ENCODE measurements at places on chromosomes 6 and 20.

GRCh38 chr6:114714836-114715507 is 372.1 kb upstream of the HS3ST5 start:
- DNase-seq: no peak

- DNase-seq: no peak
Observed at GRCh38 chr6:154276810-154277628, 79.6 kb downstream of the IPCEF1 start.

DNA sequence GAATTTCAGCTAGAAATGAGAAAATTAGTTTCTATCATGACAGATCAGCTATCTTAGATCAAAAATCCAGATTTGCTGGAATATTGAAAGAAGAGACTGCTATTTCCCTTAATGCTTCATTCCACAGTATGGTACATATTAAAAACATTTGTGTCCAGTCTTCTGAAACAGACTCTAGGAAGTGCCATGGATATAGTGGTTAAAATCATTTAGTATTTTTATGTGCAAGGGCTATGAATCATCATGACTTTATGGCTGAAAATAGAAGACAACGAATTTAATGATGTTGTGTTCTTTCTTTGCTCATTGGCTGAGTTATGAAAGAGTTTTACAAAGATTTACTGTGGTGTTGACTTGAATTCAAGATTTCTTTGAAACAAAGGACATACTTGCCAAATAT is 146.6 kb downstream of the ANKRD60 start:
- DNase-seq: no peak

DNA sequence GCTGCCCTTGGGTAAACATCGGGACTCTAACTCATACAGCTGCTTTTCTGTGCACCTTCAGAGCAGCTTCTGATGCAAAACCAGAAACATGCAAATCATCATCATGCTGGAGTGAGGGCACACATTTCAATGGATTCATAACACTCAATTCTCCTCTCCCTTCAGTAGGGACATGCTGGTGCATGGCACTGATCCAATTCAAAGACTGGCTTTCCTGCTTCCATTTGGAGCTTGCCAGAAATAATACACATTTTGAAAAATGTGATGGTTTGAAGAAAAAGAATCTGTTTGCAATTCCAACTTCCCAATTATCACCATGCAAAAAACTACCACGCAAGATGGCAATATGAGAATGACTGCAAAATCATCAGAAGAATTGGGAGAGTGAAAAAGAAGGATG is 65.2 kb upstream of the PDE10A start:
- no peak for DNase-seq

DNA sequence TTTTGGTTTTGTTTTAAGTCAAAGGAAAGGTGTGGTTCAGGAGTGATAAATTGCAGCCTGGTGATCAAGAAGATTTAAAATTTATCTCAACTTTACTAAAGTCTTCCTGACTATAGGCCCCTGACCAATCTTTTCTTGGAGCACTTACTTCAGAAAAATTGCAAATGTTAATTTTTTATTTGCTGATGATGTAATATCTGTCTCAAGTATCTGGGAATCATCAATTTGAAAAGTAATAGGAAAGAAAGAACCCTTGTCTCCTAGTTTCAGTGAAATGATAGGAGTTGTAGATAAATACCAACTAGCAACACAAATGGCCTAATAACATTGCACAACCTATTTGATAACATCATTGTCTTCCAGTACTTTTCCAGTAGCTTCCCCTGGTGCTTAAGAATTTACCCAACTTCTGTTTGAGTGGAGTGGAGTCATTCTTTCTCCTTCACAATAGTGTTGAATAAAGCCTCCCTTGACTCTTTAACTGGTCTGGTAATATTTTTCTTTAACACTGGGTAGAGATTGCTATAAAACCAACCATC is 648.3 kb upstream of the ADGRB3 start:
- DNase-seq: no peak

DNA sequence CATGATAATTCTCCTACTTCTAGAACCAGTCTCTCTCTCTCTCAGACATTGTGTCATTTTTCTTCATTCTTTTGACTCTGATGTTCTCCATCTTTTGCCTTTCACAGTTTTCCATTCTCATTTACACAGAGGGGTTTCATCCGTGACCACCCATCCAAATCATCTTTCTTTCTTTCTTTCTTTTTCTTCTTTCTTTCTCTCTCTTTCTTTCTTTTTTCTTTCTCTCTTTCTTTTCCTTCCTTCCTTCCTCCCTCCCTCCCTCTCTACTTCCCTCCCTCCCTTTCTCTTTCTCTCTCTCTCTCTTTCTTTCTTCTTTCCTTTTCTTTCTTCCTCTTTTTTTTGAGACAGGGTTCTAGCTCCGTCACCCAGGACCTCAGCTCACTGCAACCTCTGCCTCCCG is 19.9 kb upstream of the SASH1 start:
- no peak for DNase-seq

DNA sequence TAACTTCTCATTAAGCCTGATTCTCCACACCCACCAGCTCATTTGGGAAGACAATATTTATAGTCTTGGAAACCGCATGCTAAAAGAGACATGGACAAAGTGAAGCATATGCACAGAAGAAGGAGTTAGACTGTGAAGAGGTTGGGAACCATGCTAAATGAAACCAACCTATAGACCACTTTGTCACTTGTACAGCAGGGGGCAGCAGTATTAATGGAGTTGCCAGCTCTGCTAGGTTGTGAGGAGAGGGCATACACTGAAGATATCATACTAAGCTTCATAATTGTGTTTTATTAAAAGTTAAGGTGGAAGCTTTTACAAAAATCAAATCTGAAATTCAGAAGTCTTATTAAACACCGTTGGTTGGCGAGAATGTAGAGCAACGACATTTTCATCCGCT is 38.3 kb upstream of the HMGCLL1 start:
- no peak for DNase-seq

DNA sequence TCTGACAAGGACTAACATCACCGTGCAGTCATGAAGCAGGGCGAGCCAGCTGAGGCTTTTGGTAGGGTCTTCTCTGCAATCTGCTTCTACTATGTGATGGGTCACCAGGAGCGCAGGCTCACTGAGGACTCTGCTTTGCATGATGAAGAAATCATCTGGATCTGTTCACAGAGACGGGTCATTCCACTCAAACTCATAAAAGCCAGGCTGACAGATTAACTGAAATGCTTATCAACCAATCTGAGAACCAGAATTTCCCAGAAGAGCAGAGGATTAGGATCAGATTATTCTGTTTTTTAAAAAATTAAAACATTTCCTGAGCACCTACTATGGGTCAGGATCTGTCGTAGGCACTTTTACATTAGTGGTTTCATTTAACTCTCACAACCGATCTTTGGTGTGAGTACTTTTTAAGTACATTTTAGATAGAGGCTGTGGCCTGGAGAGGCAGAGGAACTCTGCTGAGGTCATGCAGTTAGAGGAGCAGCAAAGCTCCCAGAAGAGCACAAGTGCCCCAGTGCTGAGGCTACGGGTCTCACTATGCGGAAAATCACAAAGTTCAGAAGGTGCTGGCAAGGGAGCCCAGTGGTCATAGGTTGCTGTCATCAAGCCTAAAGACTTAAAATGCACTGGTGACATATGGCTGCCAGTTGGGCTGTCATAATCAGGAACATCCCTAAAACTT is 109.1 kb downstream of the BACH2 start:
- DNase-seq: no peak

- DNase-seq: peak; percentile 82
Observed at GRCh38 chr6:27873021-27873940, 38.9 kb downstream of the OR2B2 start.

DNA sequence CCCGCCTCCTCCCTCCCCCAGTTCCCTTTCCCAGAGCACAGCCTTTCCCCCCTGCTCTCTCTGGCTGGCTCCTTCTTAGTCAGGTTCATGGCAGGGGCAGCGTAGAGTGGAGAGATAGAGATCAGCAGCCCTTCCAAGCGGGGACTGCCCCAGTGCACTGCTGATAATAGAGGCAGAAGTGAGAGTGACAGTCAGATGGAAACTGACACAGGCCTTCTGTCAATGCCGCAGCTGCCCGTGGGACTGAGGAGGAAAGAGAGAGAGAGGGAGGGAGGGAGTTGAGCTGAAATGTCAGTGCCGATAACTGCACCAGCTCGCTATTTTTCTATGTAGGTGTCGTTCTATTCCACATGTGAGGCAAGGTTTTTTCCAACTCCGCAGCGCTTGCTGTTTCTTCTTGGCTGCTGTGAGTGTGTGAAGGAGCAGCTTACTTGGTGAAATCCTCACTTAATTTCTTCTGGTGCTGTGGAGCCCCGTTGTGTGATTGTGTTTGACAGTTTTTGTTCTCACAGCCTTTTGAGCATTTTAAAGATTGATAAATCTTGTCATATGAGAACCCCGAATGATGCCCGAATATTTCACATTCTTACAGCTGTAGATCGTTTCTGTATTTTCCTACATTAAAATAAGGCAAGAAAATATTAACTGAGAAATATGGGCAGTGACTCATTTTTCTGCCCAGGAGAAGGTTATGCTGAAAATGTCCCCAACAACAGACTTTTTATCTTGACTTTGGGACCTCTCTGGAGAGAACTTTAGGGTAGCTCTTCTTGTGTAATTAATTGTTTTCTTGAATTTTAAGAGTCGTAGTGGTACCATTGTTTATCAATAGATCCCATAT is 386.4 kb upstream of the MMS22L start:
- no peak for DNase-seq

- DNase-seq: no peak
Observed at GRCh38 chr6:167707686-167708500, 118.8 kb upstream of the AFDN start.

GRCh38 chr6:33834401-33835392 is 30.9 kb upstream of the MLN start:
- DNase-seq: no peak

DNA sequence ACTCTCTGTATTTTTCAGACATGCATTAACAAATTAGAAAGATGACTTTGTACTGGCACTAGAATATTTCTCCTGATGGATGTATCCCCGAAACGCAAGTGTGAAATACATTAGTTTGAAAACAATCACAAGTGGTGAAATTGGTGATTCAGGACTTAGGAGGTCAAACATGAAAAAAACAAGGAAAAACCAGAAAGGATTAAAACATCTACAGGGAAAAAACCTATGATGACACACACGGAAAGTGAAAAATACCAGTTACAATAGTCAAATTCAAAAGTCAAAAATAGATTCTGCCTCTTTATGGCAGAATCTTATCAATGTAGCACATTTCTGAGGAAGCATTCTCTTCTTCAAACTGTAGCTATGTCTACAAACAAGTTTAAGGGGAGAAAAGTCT is 129.0 kb upstream of the SGK1 start:
- no peak for DNase-seq

DNA sequence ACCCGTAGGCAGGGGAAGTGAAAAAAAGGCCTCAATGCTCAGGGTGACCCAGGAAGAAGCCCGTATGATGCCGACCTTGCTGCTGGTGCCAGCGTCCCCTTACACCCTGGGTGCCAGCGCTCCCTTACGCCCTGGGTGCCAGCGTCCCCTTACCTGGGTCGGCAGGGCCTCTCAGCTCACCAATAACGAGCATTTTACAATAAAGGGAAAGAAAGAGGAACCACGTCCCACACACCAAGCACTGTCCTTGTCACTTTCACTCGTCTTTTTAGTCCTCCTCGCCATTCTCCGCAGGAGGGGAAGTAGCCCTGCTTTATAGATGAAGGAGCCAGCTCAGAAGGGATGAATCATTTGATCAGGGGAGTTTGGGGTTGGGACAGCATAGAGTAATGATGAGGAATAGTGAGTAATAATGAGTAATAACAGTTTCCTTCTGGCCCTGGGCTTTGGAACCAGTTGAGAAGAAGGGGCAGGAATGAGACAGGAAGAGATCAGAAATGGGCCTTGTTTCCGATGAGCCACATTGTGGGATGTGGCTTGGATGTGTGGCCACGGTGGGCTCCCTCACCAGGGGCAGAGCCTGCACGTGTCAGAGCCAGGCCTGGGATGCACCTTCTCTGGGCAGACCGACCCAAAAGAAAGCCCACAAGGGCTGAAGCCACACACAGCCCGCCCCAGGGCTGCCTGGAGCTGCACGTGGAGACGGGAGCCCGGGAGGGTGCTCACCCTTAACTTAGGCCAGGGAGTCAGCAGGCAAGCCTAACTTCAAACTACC is 75.7 kb downstream of the SYNJ2 start:
- DNase-seq: no peak

DNA sequence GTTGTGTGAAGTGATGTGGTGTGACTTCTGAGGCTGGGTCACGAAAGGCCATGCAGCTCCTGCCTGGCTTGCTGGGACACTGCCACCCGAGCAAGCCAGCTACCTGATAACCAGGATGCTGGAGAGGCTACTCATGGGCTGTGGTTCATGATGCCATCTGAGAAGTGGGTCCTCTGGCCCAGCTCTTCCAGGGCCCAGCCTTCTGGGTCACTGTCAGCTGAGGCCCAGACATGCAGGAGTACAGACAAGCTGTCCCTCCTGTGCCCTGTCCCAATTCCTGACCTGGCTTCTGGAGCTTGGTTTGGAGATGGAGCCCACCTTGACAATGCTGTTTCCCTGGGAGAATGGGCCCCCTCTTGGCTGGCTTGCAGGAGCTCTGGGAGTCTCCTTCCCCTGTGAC is 87.0 kb downstream of the DHX35 start:
- DNase-seq: no peak

GRCh38 chr20:38205001-38205400 is 39.9 kb upstream of the TGM2 start:
- no peak for DNase-seq

DNA sequence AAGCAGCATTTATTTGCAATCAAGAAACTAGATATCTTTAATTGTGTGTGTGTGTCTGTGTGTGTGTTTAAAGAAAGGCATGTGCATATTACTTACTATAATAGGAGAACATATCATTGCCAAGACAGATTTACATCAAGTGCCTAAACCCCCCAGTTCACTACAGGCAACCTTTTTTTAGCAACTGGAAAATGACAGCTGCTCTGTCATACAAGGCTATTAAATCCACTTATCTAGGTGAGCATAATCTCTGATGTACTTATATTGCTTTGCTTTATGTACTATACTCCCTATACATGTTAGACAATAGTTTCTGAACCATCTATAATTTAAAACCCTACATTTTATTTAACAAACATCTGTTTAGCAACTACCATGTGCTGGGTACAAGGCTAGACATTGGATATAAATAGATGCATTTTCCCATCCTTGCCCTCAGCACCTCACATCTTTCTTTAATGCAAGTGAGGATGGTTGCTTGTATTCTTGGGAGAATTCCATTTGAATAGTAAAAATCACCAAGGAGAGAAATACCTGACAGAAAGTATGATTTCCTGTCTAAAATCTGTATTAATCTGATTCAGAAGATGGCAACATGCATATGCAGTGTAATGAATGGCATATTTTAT is 398.3 kb downstream of the LAMA2 start:
- DNase-seq: no peak

DNA sequence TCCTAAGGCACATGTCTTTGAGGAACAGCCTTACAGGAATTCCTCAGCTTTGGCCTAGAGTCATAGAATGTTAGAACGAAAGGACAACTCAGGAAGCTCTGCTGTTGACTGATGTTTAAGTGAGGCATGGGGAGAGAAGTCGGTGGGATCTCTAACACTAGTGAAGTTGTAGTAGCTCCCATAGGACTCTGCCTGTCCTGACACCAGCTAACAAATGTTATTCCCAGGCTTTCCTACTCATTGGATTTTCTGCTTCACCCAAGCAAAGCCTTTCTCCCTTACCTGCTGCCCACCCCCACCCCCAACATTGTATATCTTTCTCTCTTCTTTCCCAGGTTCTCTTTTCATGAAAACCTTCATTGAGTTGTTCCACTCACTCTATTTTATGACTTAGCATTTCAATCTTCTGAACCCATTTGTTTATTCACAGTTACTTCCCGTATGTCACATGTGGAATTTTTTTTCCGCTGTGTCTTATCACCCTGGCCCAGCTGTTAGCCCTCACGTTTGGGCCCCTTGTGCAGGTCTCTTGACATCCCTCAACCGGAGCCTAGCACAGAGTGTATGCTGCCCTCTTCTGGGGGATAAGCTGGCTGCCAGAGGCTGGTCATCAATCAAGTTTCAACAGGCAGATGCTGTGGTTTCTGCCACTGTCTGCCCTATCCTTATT is 39.2 kb upstream of the RNF8 start:
- peak; percentile 2 for DNase-seq
